ENCODE measurements at places on chromosomes 2 and 18.
A peak's percentile ranks its signal among the peaks of the same experiment; 100 is the strongest.

GRCh38 chr2:25521665-25522387, 151.6 kb downstream of the DTNB start:
- peak; percentile 22 for DNase-seq

DNA sequence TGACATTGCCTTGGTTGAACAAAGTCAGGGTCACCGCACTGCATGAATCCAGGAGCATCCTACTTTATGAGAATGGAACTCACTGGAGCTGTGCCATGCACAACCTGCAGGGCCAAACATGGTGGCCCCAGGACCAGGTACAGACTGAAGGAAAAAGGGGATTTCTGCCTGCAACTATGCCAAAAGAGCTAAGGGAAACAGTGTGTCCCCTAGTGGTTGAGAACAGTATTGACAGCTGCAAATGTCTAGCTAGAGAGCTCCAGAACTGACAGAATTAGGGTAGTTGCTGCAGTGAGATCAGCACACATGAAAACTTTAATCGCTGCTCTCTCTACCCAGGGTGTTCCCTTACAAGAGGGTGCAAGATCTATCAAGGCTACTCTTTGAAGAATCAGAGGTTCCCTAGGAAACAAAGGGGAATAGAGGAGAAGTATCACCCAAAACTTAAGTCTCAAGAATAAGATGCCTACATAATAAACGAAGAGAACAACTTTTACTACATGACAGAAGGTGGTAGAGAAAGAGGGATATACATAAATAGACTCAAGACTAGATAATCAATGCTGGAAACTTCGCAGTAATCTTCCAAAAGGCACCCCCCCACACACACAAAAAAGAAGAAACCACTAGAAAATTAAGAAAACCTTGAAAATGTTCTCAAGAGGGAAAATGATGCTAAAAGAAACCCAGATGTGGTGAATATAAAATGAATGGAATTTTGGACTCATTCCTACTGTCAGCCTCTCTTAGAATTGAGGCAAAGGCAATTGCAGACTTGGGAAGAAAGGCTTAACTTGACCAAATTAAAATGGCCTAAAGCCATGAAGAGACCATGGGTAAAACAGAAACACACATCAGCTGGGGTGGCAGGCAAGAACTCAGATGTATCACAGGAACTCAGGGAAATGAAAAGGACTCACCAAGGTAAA, 43.6 kb upstream of the IHH start:
- no peak for DNase-seq

DNA sequence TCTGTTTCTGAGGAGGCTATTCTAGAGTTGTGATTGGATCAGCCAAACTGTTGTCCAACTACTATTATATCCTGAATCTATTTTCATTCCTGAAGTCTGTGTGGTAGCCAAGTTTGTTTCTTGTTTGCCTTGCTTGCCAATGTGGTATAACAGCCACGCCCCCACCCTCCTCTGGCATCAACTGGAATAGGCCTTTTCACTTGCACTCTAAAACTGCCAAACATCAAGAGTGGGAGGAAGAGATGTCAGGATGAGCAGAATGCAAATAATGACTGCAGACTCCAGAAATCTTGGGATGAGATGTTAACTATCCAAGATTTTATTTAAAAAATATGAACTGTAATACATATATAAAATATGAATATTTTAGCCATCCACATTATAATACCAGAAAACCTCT, 246.1 kb downstream of the NRXN1 start:
- no peak for DNase-seq

DNA sequence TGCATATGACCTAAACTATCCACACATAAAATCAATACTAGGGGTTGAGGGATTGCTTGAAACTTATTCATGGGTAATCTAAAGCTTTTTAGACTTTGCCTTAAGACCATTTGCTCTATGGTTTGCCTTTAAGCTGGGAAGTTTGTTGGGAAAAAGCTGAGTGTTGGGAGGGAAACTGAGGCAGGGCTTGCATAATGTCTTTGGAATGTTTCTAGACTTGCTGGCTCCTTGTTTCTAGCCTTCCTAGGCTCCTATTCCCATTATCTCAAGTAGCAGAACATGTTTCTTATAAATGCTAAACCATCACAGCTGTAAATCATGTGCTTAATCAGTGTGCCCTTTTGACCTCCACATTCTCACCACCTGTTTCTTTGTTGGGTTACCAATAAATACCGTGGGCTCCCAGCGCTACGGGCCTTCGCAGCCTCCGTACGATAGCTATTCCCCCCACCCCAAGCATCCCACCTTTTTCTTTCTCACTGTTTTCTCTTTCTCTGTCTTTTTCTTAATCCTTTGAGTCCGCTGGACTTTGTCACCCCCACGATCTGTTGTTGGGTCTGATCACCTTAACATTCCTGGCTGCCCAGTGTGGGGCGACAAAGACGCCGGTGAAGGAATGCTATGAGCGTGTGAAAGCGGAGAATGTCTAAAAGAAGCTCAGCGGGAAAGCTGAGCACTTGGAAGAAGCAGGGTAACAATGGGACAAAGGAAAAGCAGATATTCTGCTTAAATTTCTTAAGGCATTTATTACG, 49.4 kb upstream of the CWC22 start:
- no peak for DNase-seq

GRCh38 chr2:196915507-196916189, 10.9 kb downstream of the PGAP1 start:
- DNase-seq = no peak

GRCh38 chr2:101380376-101380775, 6.9 kb downstream of the CREG2 start:
- DNase-seq = no peak
